ENCODE measurements at places on chromosomes 2 and 18.

DNA sequence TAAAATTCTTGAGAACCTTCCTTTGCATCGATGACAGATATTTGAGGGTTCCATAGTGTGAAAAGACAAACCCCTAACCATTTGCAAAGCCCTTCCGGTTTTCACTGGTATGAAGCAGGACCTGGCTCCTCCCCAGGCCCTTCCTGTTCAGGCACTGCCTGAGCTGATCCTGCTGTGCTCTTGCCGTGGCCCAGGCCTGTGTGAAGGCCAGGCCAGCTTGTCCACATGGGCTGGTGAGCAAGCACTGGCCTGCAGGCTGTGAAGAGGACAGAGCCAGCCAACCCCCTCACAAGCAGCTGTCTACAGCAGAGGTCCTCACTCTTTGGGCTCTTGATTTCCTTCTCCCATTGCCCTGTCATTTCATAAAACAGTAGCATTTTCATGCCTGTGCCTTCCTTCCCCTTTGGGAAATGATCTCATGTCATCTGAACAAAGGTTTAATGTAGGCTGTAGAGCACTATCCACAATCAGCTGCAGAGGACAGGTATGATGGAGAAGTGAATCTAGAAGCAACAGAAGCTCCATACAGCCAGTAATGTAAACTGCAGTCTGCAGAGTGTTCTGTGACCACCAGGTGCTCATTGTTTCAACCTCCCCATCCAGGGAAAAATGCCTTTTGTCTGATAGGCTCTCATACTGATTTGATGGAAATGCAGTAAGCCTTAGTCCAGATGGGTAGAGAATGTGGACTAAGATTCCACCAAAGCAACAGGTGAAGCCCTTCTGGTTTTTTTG is 19.8 kb downstream of the MPHOSPH10 start:
- DNase-seq, result no peak

- no peak for DNase-seq
Measured at GRCh38 chr2:197236816-197237215, 73.8 kb downstream of the ANKRD44 start.

GRCh38 chr2:61888267-61889055 is at the start of gene CCT4:
Gene CCT4, minus strand, starts transcription at chr2:61888656. Its CDS starts 149 bp downstream, at chr2:61888507.
- DNase-seq, result peak; percentile 93

- peak; percentile 26 for DNase-seq
Measured at GRCh38 chr2:88452565-88452905, at the start of gene FOXI3. Gene FOXI3, minus strand, starts transcription at chr2:88452693. Its CDS starts 158 bp downstream, at chr2:88452535.

All from sigmoid colon (tissue), 7 donors.